ENCODE measurements at places on chromosomes 6 and 20. TPM values are rescaled to one million over a fixed set of nuclear protein-coding genes. Genes with fewer than 3 reads are reported as not detected.

The GRM1 gene
- total RNA-seq: 0.45 TPM

The TAB2 gene
- total RNA-seq: 98.8 TPM

The TAPBP gene
- 85.5 TPM for total RNA-seq

The PDE10A gene
- 14.1 TPM for total RNA-seq

The KHDRBS2 gene
- 0.31 TPM for total RNA-seq
